ENCODE measurements at places on chromosomes 5 and 9.

GRCh38 chr5:168291964-168292785 lies 730 bp downstream of the WWC1 start:
- DNase-seq = no peak

DNA sequence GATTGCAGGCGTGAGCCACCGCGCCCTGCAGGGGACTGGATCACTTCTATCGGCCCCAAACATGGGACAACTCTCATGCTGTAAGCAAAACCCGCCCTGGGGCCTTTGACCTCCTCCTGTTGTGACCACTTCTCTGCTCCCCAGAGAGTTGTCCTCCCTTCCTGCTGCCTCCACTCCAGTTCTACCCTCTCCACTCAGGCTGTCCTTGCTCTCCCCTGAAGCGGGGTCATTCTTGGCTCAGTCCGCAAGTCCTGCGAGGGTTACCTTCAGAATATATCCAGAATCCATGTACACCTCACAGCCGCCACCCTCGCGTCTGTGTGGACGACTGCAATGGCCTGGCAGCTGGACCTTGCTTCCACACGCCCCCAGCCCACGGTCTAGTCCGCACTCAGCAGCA lies 273.7 kb downstream of the PBX3 start:
- DNase-seq = no peak

DNA sequence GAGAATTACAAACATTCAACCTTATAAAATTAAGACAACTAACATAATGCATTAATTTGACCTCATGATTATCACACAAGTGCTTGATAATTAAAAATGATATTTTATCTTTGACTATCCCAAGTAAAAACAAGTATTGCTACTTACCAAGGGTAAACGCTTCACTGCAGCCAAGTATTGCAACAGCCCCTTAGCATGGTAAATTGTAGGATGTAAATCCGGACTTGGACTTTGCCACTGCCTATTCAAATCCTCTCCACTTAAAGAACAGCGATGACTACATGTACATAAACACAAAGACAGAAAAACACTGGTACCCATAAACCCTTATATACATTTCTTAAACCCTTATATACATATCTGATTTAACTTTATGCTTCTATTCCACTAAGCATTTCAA lies 155.1 kb downstream of the AGTPBP1 start:
- no peak for DNase-seq

GRCh38 chr9:87372356-87372851 lies 125.3 kb upstream of the DAPK1 start:
- DNase-seq = peak; percentile 72

- DNase-seq = no peak
Measured at GRCh38 chr9:77099388-77099787, 77.9 kb upstream of the VPS13A start.

GRCh38 chr5:31407921-31408693 lies 123.8 kb downstream of the DROSHA start:
- no peak for DNase-seq

GRCh38 chr5:157222506-157223230 lies 42.0 kb downstream of the ITK start:
- no peak for DNase-seq

DNA sequence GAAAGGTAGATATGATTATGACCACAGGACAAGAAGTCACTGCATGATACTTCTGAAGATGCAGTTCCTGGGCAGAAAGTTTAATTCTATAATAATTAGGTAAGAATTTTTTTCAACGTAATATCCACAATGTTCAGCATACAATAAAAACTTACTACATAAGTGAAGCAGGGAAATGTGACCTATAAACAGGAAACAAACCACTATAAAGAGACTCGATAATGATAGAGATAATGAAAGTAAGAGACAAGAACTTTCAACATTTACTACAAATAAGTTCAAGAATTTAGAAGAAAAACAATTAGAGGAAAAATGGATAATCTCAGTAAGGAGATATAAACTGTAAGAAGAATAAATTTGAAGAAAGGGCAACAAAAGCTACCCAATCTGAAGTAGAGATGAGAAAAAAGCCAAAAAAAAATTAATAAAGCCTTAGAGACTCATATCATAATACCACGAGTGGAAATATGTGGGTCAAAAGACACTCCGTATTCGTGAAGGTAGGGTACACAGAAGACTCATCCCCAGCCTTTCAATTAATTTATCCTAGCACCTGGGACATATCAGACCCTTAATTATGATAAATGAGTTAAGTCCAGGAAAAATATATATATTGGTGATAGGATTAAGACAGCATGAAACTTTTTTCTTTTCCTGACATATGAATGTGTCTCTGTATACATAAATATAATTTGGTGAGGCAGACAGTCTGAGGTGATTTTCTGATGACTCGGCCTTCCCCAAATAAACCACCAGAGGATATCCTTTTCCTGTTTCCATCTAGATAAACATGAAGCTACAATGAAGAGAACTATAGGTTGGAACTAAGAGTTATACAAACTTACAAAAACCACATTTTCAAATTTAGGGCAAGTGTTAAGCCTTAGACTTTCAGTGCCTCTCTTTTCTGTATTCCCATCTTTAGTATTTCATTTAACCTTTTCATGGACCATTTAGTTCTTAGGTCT lies 120.4 kb downstream of the RAPGEF6 start:
- DNase-seq = no peak

DNA sequence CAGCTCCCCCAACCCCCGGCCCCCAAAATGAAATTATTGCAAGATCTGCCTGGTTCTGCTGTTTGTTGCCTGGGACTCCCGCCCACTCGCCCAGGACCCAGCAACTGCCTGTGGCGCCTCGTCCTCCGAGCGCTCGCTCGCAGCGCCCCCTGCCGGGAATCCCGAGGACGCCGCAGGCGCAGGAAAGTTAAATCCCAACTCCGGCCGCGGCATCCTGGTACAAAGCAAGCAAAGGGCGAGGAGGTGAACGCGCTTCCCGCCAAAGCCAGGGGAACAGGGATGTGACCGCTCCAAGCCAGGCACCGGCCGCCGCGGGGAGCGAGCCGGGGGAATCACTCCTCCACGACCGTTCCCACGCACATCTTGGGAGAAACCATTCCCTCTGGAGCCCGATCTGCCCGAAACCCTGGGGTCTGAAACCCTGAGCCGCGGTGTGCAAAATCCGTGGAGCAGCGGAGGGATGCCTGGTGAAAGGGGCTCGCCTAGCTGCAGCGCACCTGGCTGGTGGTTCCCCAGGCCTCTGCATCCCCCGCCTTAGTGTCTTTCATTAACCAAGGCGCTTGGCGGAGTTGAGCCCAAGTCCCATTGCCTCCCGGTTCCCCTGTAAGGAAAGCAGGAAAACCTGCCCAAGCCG lies 1.3 kb downstream of the SEMA5A start:
- DNase-seq = peak; percentile 70

DNA sequence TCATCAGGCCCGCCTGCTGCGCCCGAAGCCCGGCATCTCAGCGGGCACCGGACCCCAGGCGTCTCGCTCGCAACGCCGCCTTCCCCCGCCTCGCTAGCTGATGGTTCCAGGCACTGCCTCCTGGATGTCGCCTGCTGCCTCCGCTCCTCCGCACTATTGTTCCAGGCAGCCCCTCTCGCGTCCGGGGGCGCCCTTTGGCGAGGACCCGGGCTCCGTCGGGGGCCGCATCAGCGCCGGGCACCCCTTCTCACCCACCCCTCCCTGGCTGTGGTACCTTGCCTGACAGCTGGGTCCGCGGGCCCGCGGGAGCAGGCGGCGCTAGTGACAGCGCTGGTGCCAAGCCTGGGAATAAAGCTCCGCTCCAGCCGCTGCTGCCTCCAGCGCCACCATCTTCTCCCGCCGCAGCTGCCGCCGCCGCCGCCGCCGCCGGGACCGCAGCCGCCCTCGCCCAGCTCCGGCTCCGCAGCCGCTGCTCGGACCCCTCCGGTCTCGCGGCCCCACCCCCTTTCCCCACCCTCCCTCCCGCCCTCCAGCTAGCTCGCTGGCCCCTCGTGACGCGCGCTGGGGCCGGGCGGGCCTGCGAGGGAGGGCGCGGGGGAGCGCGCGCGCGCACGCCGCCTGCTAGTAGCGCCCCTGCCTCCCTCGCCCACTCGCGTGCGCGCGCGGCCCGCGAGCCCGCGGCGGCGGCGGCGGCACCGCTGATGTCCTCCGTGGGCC lies at the start of gene APBA1:
Gene APBA1, minus strand, starts transcription at position 493 of the 717 bp plus-strand sequence.
- peak; percentile 17 for DNase-seq

GRCh38 chr5:114649878-114650277 lies 288.0 kb downstream of the KCNN2 start:
- no peak for DNase-seq

DNA sequence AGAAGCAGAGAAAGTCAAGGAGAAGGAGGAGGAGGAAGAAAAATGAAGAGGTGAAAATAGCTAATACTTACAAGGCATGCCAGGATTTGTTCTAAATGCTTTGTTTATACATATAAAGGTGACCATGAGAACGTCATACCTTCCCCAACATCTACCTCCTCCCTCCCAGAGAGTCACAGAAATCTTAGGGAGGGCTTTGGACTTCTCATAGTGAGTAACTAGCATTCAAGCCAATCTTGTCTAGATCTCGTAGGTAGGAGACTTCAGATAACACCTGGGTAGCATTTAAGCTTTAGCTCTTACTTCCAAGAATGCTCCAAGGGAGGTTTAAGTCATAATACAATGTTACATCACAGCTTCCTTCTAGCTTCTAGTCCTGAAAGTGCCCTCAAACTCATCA lies 36.5 kb upstream of the GPBP1 start:
- no peak for DNase-seq

DNA sequence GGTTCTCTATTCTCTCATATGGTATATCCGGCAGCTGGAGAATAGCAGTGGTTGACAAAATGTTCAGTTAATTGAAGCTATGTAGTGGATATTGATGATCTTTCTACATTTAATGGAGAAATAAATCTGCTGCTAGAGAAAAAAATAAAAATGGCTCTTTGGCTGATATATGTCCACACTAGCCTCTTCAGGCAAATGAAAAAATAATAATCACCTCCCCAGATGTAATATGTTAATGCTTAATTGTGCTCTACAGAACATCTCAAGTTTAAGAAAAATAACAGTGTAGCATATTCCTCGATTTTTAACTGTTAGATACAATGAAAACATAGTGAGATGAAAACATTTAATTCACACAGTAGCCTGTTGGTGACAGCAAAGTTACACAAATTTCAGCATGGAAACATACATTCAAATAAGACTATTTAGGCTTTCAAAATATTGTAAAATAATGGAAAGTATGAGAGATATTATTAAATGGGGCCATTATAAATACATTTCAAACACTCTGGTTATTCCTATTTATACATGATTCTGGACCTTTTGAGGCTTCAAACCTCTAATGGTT lies 543.0 kb downstream of the MAT2B start:
- no peak for DNase-seq

DNA sequence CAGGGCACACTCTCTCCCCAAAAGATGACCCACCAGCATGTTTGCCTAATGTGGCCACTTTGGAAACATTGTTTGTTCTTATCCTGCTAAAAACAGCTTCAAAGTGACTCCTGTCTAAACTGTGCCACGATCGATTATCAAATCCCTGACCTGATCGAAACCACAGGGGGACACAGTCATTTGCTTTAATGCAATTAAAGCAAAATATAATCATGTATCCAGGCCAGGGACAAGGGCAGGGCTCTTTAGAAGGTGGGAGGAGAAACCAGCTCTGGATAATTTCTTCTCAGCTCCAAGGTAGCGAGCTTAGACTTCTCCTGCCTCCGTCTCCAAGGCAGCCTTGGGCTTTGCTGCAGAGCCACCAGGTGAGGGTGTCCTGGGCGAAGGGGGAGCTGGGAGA lies 95.0 kb upstream of the HAND1 start:
- DNase-seq = no peak

DNA sequence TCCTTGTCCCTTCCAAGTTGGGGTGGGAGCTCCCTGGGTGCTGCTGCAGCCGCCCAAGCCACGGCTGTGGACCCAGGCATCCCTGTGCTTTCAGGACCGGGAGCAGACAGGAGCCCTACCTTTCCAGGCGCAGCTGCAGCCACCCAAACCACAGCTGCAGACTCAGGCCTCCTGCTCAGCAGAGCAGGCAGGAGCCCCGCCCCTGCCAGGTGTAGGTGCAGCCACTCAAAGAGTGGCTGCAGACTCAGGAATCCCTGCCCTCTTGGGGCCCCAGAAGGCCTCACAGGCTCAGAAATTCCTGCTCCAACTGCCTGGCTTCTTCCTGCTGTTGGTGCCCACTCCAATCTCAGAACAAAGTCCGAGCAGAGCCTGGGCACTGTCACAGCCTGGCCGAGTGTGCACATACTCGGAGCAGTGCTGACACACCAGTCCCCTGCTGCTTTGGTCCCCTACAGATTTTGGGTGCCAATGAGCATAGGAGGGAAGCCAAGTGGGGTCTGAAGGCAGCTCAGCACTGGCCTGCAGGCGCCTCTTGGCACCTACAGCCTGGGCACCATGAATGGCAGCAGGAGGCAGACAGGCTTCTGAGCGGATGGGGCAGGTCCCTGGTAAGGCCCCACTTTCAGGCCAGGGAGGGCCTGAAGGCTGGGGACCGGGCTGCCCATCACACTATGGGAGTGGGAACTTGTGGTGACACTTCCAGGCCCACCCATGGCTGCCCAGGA lies 6.0 kb upstream of the TESK1 start:
- no peak for DNase-seq

DNA sequence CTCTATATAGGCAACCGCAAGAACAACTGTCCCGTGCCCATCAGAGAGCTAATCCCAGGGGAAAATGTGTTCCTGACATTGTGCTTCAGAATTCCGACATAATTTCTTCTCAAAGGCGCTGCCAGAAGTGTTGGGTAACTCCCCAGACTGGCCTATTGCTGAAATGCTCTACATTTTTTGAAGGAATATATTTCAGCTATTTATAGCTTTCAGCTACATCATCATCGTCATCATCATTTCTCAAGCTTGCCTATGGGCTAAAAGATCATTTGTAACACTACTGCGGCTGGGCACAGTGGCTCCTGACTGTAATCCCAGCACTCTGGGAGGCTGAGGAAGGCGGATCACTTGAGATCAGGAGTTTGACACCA lies 49.7 kb downstream of the MYO10 start:
- DNase-seq = no peak

DNA sequence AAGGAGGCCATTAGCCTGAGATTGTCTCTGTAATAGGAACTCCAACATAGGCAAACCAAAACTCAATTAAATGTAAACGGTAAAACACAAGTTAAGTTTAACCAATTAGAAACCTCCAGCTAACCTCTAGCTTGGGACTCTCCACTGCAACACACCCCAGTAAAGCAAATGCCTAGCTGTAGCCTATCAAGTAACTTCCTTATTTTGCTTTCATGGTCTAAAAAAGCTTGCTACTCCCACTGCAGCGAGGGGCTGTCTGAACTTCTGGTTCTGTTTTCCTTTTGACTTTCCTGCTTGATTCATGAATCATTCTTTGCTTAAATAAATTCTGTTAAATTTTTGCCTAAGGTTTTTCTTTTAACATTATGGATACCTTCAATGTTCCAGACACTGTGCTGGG lies 24.4 kb upstream of the C5orf46 start:
- DNase-seq = no peak

- DNase-seq = no peak
Measured at GRCh38 chr5:113526421-113526820, 12.9 kb downstream of the YTHDC2 start.

GRCh38 chr9:124392871-124393460 lies 22.3 kb downstream of the PSMB7 start:
- DNase-seq = peak; percentile 74

- no peak for DNase-seq
Measured at GRCh38 chr5:16920109-16920816, 15.8 kb downstream of the MYO10 start.

Measured in ACHN (cell line).